ENCODE measurements at places on chromosomes 16 and 17.

GRCh38 chr17:14429084-14429483 lies 128.2 kb downstream of the HS3ST3B1 start:
- DNase-seq = no peak

DNA sequence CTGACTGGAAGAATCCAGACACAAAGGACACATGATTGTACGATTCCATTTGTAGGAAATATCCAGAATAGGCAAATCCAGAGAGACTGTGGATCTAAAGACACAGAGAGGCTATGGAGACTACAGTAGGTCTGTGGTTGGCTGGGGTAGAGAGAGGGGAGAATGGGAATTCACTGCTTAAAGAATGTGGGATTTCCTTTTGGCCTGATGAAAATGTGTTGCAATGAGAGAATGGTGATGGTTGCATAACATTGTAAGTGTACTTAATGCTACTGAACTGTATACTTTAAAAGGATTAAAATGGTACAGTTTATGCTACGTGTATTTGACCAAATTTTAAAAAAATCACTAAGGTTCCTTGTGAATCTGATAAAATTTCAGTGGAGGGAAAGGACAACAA lies 62.1 kb downstream of the GPRC5B start:
- DNase-seq = no peak

- no peak for DNase-seq
Measured at GRCh38 chr16:56362706-56363105, 62.6 kb downstream of the AMFR start.

DNA sequence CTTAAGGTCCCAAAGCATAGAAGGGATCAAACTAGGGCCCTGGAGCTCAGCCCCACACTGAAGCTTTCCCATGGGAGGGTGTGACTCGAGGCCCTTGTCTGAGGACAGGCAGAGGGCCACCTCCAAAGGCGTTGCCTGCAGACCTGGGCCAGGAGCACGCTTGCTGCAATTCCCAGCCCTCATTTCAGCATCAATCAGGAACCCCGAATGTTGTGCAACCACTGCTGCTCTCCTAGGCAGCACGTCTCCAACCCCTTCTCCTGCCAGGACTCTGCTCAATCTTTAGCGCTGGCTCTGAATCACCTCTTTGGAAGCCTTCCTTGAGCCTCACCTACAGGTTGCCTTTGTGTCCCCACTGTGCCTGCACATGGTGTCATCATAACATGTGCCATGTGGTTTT lies 14.0 kb upstream of the ATP2C2 start:
- DNase-seq = no peak

GRCh38 chr16:59238246-59238645 lies 504.1 kb upstream of the GOT2 start:
- DNase-seq = no peak

DNA sequence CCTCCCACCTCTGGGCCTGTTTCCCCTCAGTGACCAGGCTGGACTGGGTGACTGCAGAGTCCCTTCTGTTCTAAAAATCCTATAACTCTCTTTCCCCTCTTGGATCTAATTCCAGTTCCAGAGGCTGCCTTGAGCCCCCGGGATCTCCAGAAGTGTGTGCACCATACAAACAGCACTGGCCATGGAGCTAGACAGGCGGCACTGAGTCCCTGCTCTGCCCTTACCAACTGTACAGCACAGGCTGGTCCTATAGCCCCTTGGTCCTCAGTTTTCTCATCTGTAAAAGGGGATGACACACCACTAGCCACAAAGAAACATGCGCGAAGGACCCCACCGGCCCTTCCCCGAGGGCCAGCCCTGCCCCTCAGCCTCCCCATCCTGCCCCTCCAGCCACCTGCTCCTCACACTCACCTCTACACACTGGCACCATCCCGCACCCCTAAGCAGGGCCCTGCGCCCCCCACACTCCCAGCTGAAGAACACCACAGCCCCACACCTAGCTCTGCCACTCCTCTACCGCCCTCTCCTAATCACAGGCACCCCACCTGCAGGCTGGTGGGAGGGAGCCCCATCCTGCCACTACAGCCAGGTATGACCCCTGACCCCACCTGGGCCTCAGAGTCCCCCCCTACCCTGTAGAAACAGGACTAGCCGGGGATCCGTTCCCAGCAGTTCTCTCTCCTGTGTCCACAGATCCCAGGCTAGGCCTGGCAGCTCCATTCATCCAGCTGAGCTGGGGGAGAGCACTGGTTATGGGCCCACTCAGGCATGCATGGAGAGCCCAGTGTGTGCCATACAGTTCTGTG lies 913 bp upstream of the KRT16 start:
- no peak for DNase-seq

GRCh38 chr16:89341697-89342694 lies 124.5 kb downstream of the ZNF778 start:
- no peak for DNase-seq

GRCh38 chr17:9408381-9408780 lies 167.2 kb downstream of the STX8 start:
- no peak for DNase-seq

DNA sequence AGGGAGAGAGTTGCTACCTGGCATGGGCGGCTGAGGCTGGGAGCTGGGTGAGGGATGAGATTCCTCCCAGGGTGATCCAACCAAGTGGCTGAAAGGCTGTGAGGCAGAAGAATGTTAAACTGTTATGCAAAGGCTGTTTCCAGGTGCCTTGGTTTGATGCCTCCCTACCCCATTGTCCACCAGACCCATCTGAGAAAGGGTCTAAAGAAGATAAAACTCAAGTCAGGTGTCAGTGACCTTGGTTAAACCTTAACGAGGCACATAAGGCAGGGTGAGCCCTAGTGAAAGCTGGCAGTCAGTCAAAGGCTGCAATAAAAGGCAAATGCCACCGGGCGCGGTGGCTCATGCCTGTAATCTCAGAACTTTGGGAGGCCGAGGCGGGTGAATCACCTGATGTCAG lies 23.8 kb downstream of the LDHD start:
- DNase-seq = no peak

DNA sequence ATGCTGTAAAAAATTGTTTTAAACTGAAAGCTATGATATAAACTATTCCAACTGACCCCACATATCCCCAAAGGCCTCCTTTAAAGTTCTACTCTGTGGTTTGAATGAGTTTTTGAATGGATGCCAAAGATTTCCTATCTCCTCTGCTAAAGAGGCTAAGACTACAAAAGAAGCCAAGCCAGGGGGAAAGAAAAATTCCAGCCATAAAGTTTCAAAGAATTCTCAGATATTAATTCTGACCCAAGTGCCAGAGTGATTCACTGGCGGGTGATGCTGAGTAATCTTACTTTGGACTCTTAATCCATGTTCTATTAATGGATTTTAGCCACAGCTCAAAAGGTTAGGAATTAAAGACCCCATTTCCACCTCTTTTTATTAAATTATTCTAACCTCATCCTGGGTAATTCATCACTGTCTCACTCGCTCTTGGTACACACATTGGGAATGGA lies 60.7 kb downstream of the HS3ST3A1 start:
- no peak for DNase-seq

All from cerebellar nuclear complex (tissue), 1 donor.